Astrocyte (in vitro differentiated cells and primary cell): ENCODE measurements at places on chromosomes 12 and 14. TPM values are rescaled to one million over a fixed set of nuclear protein-coding genes. Genes with fewer than 3 reads are reported as not detected.
A peak's percentile ranks its signal among the peaks of the same experiment; 100 is the strongest.

The FIGNL2 gene
- total RNA-seq = 5.0 and 6.7 TPM in 2 replicates

The OASL gene
- total RNA-seq = 0.75 and 1.3 TPM in 2 replicates

The GALNT8 gene
- 6.4 and 6.8 TPM in 2 replicates for total RNA-seq

The CCDC38 gene
- total RNA-seq = 0.07 TPM in 1 of 2 replicates, not detected in the other

DNA sequence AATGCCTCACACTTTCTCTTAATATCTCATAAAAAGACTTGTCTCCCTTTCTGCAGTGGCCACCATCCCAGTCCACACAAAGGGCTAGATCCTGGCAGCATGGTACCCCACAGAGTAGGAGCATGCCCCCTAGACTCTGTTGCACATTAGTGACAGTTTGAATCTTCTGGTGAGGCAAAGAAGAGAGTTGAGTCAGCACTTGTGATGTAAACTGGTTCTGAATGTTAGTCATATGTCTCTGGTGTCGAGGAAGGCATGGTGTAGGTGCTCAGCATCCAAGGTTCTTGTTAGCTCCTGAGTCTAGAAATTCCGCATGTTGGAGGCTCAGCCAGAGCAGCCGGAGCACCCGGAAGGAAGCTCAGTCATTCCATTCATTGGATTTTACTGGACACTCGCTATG, 9.8 kb downstream of the TTC9 start:
- H3K4me3 ChIP-seq = no peak overlapping the region
- peaks cover 3% of the 10 kb centered on the region for H3K27me3 ChIP-seq
- H3K36me3 ChIP-seq = no peaks in the 10 kb centered on the region
- H3K4me1 ChIP-seq = no peaks in the 10 kb centered on the region

DNA sequence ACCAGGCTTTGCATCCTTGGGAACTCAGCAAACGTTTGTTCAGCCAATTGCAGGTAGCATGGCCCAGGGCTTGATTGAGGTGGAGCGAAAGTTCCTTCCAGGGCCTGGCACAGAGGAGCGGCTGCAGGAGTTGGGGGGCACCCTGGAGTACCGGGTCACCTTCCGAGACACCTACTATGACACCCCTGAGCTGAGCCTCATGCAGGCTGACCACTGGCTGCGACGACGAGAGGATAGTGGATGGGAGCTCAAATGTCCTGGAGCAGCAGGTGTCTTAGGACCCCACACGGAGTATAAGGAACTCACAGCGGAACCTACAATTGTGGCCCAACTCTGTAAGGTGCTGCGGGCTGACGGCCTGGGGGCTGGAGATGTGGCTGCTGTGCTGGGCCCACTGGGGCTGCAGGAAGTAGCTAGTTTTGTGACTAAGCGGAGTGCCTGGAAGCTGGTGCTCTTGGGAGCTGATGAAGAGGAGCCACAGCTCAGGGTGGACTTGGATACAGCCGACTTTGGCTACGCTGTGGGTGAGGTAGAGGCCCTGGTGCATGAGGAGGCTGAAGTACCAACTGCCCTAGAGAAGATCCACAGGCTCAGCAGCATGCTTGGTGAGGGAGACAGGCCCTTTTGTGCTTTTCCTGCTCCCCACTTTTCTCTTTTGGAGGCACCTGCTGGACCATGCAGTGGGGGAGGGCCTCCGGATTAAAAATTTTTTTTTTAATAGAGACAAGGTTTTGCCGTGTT, 799 bp downstream of the THTPA start:
- peak overlapping the region; percentile 87 for H3K4me3 ChIP-seq
- H3K36me3 ChIP-seq = peaks cover 3% of the 10 kb centered on the region
- H3K27me3 ChIP-seq = no peaks in the 10 kb centered on the region

DNA sequence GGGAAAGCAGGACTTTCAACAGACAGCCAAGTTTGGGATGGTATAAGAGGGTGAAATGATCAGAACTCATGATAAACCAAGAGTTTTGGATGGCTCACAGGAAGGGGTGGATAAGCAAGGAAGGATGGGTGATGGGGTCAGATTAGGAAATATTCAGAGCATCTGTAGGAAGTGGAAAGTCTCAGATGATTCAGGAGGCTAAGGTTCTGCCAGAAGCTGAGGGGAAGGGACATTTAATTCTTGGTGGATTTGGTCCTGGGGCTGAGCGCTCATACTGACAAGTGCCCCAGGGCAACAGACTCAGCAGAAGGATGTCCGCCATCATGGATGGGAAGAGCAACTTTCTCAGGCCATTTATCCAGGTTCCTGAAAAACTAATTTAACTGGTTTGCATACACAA, 28.4 kb upstream of the BDKRB2 start:
- H3K4me3 ChIP-seq = no peak overlapping the region
- H3K27ac ChIP-seq = no peak overlapping the region
- H3K36me3 ChIP-seq = no peaks in the 10 kb centered on the region

- H3K27ac ChIP-seq = no peak overlapping the region
- H3K36me3 ChIP-seq = no peaks in the 10 kb centered on the region
- peaks cover 41% of the 10 kb centered on the region for H3K4me1 ChIP-seq
- no peak for DNase-seq
- H3K4me3 ChIP-seq = no peak overlapping the region
Measured at GRCh38 chr14:68668028-68668427, 124.8 kb downstream of the ZFP36L1 start.

- peak; percentile 62 for DNase-seq
- peaks cover 45% of the 10 kb centered on the region for H3K4me1 ChIP-seq
- H3K27me3 ChIP-seq = no peaks in the 10 kb centered on the region
- H3K36me3 ChIP-seq = no peaks in the 10 kb centered on the region
- H3K4me3 ChIP-seq = no peak overlapping the region
Measured at GRCh38 chr14:61106959-61107641, 126.1 kb downstream of the SLC38A6 start.

DNA sequence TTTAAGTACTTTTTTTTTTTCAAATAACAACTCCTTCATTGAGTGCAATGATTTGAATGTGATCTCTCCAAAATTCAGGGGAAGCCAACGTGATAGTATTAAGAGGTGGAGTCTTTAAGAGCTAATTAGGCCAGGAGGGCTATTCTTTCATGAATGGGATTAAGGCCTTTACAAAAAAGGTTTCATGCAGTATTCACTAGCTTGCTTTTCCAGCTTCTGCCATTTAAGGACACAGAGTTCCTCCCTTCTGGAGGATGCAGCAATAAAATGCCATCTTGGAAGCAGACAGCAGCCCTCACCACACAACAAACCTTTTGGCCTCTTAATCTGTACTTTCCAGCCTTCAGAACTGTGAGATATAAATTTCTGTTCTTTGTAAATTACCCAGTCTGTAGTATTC, 586.8 kb upstream of the LMO3 start:
- H3K4me1 ChIP-seq = no peaks in the 10 kb centered on the region
- H3K27ac ChIP-seq = no peak overlapping the region
- no peak for DNase-seq
- H3K27me3 ChIP-seq = no peaks in the 10 kb centered on the region
- no peak overlapping the region for H3K4me3 ChIP-seq

GRCh38 chr14:78586681-78587080, 416.5 kb downstream of the NRXN3 start:
- no peaks in the 10 kb centered on the region for H3K4me1 ChIP-seq
- H3K27ac ChIP-seq = no peak overlapping the region
- H3K36me3 ChIP-seq = no peaks in the 10 kb centered on the region
- DNase-seq = no peak
- H3K27me3 ChIP-seq = no peaks in the 10 kb centered on the region
- no peak overlapping the region for H3K4me3 ChIP-seq

DNA sequence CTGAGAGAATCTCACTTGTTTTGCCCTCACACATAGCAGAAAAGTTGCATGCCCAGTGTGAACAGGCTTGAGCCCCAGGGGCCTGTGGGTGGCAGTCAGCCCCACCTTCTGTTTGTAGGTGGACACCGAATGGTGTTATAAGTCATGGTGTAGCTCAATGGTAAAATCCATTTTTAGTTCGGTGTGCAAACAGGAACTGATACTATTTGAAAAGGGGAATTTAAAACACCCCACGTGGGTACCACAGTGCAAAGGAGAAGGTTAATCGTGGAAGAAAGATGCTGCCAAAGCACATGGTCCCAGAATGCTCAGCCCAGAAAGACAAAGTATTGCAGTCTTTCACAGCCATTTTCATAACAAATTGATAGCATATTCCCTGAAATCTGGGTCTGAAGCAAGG, 71.8 kb upstream of the GZMB start:
- H3K4me3 ChIP-seq = no peak overlapping the region
- no peak for DNase-seq
- H3K27ac ChIP-seq = no peak overlapping the region
- no peaks in the 10 kb centered on the region for H3K4me1 ChIP-seq
- no peaks in the 10 kb centered on the region for H3K27me3 ChIP-seq

GRCh38 chr12:120879102-120879501, 25.1 kb downstream of the SPPL3 start:
- DNase-seq = no peak
- H3K4me1 ChIP-seq = no peaks in the 10 kb centered on the region
- no peak overlapping the region for H3K4me3 ChIP-seq
- H3K36me3 ChIP-seq = no peaks in the 10 kb centered on the region
- H3K27ac ChIP-seq = no peak overlapping the region
